ENCODE measurements at places on chromosomes 7 and 10. TPM values are rescaled to one million over a fixed set of nuclear protein-coding genes. Genes with fewer than 3 reads are reported as not detected.

DNA sequence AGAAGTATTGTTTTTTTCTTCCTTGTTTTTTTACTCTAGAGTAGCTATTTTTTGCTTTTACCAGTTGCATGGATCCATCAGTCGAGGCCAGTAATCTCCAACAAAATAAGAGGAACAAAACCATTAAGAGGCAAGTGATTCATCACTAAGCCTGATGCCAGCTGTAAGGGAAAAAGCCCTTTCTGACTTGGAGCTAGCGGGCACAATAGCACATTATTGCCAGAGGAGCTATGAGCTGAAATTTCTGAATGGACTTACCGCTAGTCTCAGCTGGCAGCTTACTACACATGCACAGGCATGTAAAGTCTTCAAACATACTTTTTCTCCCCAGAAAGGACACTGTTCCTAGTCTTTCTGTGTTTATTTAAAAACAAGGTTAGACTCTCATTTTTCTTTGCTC, 41.6 kb upstream of the PTPRZ1 start:
- DNase-seq = no peak

- DNase-seq = no peak
These were observed 1.4 kb downstream of the ZNF107 start for GRCh38 chr7:64667311-64667710.

DNA sequence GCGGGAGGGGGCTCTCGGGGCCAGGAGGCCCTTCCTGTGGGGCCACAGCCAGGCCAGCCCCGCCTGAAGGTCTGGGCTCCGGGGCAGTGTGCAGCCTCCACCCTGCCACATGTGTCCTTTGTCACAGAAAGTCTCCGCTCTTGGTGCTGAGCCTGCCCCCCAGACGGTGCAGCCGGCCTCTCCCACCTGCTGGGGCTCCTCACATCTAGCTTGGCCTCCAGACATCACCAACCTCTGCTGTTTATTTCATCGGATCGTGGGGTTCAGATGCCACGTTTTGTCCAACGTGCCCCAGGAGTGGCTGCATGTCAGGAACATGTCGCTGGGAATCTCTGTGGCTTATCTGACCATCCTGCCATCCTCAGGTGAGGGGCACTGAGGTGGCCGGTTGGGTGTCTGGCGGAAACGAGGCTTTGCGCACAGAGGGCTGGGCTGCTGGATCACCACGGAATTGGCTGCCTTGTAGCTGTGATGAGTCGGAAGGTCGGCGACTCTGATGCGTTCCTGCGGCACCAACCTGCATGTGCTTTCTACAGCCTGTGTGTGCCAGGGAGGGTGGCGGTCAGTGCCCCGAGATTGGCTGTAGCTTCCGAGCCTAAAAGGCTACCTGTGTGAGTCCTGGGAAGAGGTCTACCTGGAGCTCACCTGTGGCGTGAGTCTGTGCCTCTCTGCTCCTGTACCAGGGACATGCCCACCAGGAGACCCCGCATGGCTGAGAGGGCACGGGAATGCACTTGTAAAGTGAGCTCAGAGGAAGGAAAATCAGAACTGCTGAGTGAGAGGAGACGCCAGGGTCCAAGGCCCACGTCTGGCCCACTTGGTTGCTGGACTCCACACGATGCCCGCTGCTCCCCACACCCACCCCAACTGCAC, 316.4 kb downstream of the DNAJB6 start:
- no peak for DNase-seq

DNA sequence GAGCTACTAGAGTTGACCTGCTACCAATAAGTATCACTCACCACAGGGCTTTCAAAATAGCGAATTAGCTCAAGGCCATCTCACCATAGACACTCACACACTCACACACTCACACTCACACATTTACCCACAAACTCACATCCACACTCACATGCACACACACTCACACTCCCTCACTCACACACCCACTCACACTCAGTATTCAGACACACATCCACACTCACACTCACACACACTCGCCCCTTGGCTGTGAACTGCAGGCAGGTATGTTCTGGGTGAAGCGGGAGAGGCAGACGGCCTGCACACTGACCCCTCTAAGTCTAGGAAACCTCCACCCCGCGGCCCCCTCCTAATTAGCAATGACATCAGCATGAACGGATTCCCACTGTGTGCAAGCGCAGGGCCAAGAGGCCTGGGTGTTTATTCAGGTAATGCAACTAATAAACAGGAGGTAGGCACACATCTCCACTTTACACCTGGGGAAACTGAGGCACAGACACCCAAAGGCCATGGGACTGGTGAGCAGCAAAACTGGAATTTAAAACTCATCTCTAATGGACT, 94.6 kb downstream of the ADARB2 start:
- no peak for DNase-seq

- DNase-seq = no peak
These were observed 260.1 kb upstream of the YAE1 start for GRCh38 chr7:39306016-39306570.

DNA sequence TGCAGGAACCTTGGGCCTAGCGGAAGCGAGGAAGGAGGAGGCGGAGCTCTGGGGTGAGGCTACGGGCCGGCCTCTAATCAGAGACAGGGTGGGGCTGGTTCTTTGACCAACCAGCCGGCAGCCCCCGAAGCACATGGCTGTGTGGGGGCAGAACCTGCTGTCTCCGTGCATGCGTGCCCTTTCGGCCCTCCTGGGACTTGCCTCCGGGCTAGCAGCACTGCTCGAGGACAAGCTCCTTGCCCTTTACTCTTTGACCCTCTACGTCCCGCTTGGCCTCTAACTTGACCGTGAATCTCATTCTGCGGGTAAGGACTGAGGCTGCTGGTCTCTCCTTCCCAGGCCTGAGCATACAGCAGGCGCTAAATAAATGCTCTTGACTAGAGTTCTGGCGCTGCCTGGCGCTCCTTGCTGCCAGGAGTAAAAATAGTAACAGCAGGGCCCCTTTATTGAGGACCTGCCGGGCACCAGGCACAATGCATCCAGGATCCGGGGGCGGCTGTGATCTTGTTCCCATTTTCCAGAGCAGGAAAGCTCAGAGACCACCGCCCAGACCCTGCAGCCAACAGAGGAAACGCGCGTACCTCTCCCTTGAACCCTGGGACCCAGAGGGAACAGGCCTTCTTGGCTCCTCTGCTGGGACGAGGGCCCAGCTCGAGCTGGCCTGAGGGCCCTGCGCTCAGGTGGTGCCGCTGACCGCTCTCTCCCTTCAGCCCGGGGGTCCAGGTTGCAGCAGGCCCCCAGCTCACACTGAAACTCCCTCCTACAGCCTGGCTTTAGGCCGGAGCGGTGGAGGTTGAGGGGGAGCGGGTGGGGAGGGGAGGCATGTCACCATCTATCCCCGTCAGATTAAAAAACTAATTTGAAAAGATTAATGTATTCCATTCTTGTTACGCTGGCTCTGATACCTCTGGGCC, 2.7 kb upstream of the COMTD1 start:
- DNase-seq = no peak

DNA sequence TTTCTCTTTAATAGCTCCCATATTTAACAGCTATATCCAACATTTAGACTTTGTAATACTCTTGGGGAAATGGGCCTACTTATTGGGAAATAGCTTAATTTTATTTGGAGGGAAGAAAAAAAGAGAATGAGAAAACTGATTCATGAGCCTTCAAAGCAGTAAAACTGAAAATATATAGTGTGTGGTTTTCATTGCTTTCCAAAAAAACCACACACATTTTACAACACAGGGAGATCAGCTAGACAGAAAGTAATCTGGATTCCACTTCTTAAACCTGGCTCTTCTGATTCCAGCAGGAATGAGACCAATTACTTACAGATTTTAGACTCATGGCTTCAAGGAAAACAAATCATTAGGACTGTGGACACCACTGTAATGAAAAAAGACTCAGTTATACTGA, 48.7 kb downstream of the CH25H start:
- DNase-seq = no peak

DNA sequence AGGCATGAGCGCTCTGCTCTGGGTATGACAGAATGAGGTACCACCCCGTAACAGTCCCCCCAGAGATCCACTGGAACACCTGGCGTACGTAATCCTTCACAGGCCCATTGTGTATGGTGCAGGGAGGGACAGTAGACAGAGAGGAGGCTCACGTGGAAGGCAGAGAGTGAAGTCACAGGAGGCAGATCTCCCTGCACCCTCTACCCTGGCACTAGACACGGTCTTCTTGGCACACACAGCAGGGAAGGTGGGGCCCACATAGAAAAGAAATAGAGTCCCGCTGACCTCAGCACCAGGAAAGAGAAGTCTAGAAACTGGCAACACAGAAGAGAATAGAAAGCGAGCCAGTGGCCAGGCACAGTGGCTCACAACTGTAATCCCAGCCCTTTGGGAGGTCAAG, 51.9 kb downstream of the SLC29A4 start:
- no peak for DNase-seq

DNA sequence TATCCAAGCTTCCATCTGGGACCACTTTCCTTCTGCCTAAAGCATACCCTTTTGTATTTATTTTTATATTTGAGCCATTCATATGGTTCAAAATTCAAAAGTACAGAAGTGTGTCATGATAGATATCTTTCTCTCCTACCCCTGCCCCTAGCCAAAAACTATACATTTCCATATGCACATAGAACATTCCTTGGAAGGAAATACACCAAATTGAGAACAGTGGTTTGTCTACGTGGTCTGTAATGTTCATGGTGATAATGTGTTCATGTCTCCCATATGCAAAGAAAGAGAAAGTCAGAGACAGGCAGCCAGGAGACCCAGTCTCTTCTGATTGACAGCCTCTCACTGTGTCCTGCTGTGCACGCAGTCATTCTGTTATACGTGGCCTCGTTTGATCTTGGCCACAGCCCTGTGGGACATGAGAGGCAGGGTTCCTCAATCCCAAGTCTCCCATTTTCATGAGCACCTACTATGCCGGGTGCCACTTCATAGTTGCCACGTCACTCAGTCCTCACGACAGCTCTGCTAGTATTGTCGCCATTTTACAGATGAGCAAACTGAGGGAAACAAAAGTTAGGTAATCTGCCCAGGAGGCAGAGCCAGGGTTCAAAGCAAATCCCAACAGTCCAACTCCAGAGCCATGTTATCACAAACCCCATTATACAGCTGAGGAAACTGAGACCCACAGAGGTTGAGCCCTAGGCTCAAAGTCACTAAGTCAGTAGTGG, 8.0 kb upstream of the CDH23 start:
- DNase-seq = no peak

DNA sequence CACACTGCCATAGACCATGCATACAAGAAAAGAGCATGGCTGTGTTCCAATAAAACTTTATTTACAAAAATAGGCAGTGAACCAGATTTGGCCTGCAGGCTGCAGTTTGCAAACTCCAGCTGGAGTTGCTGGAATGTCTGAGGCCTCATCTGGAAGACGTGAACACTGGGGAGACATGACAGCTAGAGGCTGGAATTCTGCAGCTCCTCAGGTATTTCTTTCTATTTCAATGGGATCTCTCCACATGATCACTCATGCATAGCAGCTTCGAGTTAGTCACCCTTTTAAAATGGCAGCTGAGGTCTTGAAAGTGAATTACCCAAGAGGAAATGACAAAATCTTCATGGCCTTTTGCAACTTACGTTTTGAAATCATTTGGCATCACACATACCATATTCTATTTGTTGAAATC, 52.6 kb upstream of the BET1 start:
- DNase-seq = no peak

DNA sequence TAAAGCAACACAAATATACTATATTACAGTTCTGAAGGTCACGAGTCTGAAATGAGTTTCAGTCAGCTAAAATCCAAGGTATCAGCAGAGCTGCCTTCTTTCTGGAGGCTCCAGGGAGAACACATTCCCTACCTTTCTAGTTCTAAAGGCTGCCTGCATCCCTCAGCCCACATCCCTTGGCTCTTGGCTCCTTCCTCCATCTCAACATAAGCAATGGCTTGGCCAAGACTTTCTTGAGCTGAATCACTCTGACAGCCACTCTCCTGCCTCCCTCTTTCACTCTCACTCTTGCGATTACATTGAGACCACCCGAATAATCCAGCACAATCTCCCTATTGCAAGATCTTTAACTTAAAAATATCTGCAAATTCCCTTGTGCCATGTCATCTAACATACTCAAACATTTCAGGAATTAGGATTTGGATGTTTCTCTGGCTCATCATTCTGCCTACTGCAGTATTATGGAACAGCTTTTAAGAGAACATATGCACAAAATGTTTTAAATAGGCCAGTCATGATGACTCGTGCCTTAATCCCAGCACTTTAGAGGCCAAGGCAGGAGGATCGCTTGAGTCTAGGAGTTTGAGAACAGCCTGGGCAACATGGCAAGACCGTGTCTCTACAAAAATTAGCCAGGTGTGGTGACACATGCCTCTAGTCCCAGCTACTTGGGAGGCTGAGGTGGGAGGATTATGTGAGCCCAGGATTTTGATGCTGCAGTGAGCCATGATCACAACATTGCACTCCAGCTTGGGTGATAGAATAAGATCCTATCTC, 144.2 kb upstream of the VSTM2A start:
- no peak for DNase-seq

DNA sequence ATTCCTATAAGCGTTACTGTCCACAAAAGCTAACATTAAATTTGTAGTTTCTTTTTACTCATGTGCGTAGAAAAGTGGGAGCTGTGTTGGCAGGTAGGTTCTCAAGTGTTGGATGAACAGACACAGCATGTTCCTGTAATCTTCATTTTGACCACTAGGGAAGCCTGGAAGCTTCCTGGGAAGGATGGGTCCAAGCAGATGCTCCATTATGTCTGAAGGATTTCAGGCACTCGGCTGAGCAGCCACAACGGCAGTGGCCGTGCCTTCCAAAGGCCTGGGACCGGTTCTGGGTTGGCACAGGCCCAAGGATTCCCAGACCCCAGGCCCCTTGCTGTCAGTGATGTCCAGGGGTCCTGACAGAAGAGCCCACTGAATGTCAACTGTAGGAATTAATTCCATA, 386.3 kb downstream of the TNS3 start:
- no peak for DNase-seq

- no peak for DNase-seq
These were observed 10.1 kb downstream of the SLC39A12 start for GRCh38 chr10:17961551-17962422.

DNA sequence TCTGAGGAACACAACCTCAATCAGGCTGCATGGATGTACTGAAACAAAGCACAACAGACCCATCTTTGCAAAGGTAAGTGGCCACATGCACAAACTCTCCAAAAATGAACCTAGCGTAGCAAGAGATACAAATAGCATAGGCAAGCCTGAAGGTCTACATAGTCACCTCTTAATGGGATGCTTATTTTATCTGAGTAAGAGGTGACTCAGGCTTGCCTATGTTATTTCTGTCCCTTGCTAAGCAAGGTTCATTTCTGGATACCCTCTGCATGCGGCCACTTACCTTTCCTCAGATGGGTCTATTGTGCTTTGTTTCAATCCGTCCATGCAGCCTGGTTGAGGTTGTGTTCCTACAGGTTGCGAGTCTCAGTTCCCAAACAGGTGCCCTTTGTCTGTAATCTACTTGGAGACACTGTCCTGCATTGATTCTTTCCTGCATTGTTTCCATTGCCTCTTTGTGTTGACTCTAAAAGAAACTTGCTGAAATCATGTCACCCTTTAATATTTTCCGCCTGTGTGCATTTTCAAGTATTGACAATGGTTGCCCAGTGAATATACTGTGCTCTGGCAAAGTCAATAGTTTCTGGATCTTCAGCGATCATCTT, 291.8 kb upstream of the LYZL1 start:
- DNase-seq = no peak

GRCh38 chr7:88020953-88021665, 87.1 kb downstream of the ADAM22 start:
- no peak for DNase-seq

Gene CRTAC1
- polyA plus RNA-seq = 45.8 TPM

Gene TDRD1
- polyA plus RNA-seq = 0.05 TPM

Gene FRMPD2
- polyA plus RNA-seq = 1.8 TPM

Gene KCNH2
- 0.43 TPM for polyA plus RNA-seq

Gene SLC29A4
- polyA plus RNA-seq = 0.87 TPM

Gene MACROH2A2
- 5.7 TPM for polyA plus RNA-seq

Gene SEM1
- polyA plus RNA-seq = 190 TPM

Measured in lung (tissue), 17 donors.